ENCODE measurements at places on chromosomes 1 and 21.
A peak's percentile ranks its signal among the peaks of the same experiment; 100 is the strongest.

DNA sequence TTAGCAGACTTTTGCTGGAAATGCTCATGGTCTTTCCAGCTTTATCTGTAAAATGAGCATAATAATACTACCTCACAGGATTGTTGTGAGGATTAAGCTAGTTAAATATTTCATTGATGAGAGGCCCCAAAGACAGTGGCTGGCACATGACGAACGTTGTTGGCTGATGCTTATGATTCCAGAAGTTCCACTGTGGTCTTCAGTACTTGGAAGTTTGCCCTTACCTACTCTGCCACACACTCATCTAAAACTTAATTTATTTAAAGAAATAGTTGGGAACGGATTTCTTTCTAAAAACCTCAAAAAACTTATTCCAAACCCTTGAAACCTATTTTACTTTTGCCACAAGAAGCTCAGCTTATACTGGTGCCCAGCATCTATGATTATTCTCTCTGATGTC is 170.7 kb downstream of the DHRS3 start:
- DNase-seq = no peak

- no peak for DNase-seq
Observed at GRCh38 chr1:39825432-39825941, 36.8 kb upstream of the BMP8B start.

GRCh38 chr1:9384751-9385245 is 92.1 kb downstream of the SPSB1 start:
- DNase-seq = no peak

- DNase-seq = no peak
Observed at GRCh38 chr1:88175631-88176226, 508.3 kb upstream of the PKN2 start.

- no peak for DNase-seq
Observed at GRCh38 chr1:180586671-180587155, 27.9 kb downstream of the OVAAL start.

DNA sequence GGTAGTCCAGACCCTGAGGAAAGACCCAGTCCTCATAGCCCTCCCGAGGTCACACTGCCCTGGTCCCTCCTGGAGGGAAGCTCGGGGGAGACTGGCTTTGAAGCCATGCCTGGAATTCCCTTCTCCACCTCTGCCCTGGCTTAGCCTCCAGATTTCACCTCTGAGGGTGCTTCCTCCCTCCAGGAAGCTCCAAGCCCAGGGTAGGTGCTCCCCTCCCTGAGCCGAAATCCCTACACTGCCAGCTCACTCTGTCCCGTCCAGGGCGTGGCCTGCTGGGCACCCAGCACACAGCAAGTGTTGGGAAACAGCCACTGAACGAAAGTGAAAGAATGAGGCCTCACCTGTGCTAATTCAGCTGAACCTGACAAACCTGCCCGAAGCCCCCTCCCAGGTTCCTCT is 6.0 kb upstream of the TNFRSF25 start:
- DNase-seq = no peak

- no peak for DNase-seq
Observed at GRCh38 chr1:9845914-9846313, 22.1 kb upstream of the CLSTN1 start.

- DNase-seq = no peak
Observed at GRCh38 chr21:32641710-32642698, 29.8 kb upstream of the CFAP298 start.

GRCh38 chr1:44511769-44512168 is 106.7 kb downstream of the RNF220 start:
- no peak for DNase-seq

DNA sequence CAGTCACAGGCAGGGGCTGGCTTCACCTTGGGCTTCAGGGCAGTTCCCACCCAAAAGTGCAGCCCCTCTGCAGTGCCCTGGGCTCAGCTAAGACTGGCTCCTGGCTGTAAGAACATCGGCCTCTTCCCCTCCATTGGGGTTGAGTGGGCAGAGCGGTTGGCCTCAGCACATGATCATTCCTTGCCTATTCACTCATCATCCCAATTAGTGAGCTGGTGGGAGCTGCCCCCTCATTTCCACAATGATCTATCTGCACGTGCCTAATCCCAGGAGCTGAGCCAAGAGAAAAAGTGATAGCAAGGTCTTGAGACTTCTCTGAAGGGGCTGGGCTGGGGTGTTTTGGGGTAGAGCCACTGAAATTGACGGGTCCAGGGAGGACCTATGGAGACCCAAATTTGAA is 133.6 kb downstream of the SYF2 start:
- no peak for DNase-seq

GRCh38 chr1:117942293-117942692 is 12.8 kb downstream of the WDR3 start:
- DNase-seq = no peak

DNA sequence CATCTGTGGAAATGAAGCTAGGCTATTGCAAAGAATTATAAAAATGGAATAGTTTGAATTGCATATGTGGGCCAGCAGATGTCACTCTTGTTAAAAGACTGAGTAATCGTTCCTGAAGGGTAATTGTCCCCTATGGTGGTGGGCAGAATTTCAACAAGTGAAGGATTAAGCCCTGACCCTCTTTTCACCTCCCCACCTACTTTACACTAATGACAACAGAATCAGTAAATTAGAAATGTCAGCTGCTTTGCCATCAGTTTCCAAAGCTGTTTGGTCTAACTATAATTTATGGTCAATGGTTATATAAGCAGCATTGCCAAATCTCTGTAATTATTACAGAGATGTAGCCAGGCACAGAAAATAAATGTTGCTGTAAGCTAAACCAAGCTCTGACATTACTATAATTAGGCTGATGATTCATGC is 898.6 kb downstream of the AMY1C start:
- DNase-seq = no peak

DNA sequence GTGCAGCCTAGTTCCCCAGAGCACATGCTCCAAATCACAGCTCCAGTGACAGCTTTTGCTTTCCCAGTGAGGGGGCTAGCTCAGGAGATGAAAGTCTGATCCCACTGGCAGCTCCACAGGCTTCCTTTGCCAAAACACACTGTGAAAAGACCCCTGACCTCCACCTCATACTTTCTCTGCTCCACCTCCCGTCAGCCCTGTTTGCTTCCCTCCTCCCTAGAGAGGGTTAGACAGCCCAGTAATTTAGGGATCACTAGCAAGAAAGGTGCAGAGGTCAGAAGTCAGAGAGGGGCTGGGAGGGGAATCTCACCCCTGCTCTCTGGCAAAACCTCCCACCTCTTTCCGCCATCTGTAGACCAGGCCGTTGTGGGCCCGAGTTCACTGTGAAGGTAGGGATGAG is 62.8 kb downstream of the PLXNA2 start:
- no peak for DNase-seq

GRCh38 chr1:7680207-7680954 is 90.7 kb upstream of the VAMP3 start:
- DNase-seq = peak; percentile 43

- DNase-seq = no peak
Observed at GRCh38 chr1:191671236-191671635, 487.0 kb upstream of the RGS18 start.

GRCh38 chr1:160413716-160414115 is 13.4 kb downstream of the VANGL2 start:
- DNase-seq = no peak

GRCh38 chr1:88145752-88146151 is 538.3 kb upstream of the PKN2 start:
- no peak for DNase-seq

DNA sequence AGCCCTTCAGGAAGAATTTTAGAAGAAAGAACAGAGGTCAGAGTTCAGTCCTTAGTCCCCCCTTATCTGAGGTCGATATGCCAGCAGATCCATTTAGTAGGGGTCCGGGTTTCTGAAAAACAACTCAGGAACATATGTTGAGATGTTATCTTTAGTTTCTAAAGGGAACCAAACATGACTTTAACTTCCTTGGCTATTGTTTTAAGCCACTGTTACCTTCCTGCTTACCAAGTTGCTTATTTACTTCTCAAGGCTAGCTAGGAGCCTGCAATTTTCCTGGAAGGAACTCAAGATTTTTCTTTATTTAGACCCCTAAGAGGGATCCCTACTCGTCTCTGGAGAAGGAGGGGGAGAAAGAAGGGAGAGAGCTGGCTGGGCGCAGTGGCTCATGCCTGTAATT is 54.3 kb downstream of the KCNC4 start:
- no peak for DNase-seq

DNA sequence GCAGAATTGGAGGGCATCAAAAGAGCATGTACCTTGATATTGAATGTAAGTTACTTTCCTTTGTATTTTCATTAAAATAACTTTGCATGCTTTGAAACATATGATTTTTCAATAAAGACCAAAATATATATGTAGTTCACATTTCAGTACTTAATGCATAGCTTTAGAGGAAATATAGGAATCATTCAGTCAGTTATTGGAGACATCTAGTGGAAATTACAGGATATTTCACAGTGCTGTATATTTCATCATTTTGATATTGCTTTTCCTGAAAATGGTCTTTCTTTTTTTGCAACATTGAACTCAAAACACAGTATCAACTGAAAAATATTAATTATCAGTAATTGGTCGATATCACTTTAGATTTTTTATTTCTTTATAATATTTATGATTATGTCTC is 375.8 kb downstream of the NCAM2 start:
- DNase-seq = no peak

- DNase-seq = no peak
Observed at GRCh38 chr21:39630191-39630591, 17.5 kb downstream of the B3GALT5 start.

DNA sequence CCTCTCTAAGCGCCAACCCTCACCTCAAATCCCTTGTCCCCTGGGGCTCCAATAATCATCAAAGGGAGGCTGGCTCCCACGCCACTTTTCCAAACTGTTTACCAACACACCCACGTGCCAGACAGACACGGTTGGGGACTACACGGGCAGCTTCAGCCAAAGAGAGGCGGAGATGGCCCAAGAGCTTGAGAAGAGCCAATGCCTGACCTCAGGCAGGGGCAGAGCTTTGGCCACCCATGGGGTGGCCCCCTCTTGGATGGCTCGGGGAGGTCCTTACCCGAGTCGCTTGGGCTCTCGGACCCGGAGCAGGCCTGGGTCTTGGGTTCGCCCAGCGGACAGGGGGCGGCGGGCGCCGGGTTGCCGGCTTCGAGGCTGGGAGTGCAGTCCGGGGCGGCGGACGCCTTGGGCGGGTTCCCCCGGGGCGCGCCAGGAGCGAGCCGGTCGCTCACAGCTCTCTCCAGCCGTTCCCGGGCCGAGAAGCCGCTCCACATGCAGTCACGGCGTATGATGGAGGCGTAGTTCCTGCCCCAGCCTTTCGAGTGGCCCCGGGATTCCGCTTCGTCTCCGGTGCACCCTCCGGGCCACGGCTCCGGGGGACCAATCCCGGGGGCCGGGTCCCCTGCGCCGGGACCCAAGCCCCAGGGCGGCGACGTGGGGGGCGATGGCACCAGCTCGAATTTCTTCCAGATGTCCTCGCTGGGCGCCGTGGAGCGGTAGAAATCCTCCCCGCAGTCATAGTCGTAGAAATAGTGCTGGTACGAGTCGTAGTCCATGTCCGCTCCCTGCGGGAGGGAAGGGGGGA is 854 bp downstream of the MYCL start:
- DNase-seq = no peak

DNA sequence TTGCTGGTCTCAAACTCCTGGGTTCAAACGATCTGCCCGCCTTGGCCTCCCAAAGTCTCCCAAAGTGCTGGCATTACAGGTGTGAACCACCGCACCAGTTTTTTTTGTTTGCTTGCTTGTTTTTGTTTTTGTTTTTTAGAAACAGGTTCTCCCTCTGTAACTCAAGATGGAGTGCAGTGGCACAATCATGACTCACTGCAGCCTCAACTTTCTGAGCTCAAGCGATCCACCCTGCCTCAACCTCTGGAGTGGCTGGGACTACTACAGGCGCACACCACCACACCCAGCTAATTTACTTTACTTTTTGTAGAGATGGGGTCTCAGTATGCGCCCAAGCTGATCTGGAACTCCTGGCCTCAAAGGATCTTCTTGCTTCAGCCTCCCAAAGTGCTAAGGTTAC is 47.3 kb upstream of the USP1 start:
- DNase-seq = no peak

GRCh38 chr1:224996266-224996665 is 66.8 kb downstream of the DNAH14 start:
- DNase-seq = no peak

DNA sequence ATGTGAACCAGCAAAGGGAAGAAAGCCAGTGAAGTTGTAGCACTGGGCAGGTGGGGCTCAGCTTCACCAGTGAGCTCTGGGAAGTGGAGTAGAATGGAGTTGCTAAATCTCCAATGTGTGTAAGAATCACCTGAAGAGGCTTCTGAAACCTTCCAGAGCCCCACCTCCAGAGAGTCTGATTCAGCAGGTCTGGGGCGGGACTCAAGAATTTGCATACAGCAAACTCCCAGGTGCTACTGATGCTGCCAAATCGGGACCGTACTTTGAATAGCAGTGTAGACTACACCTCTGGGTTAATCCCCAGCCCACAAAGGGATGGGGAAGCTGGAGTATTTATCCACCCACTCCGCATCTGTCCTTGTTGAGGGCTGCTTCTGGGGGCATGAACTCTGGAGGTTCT is 154.3 kb downstream of the IGSF21 start:
- DNase-seq = no peak

DNA sequence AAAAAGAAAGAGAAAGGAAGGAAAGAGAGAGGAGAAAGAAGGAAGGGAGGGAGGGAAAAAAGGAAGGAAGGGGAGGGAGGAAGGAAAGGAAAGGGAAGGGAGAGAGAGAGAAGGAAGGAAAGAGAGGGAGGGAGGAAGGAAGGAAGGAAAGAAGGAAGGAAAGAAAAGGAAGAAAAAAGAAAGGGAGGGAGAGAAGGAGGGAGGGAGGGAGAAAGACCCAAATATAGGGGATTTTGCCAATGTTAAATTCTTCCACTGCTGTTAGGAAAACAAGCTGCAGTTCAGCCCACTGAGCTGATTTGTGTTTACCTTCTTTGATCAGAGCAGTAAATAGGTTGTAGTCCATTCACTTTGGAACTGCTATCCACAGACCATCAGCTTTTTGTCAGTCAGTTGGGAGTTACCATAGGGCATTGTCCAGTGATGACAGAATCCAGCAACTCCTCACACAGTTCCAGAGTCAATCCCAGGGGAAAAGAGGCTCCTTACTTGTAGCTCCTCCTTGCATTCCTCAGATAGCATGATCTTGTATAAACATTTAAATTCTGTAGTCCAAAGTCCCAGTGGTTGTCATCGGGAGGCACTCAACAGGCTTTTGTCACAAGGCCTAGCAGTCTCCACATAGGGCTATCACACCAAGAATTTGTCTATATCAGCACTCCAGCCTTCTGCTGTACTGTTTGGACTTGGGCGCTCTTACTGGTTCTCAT is 13.5 kb upstream of the PPP1R8 start:
- DNase-seq = no peak

Measured in stimulated activated naive CD8-positive, alpha-beta T cell treated with anti-CD3 and anti-CD28 coated beads, Interleukin-15, Interleukin-2, amounts not matched to agents 100 U/mL and 50 U/mL, for 24 hours (primary cell).